ENCODE measurements at places on chromosomes 7 and 10.

GRCh38 chr10:70903262-70903921 is 15.0 kb upstream of the PCBD1 start:
- DNase-seq: no peak

GRCh38 chr7:37277513-37277912 is 171.2 kb downstream of the ELMO1 start:
- DNase-seq: no peak

DNA sequence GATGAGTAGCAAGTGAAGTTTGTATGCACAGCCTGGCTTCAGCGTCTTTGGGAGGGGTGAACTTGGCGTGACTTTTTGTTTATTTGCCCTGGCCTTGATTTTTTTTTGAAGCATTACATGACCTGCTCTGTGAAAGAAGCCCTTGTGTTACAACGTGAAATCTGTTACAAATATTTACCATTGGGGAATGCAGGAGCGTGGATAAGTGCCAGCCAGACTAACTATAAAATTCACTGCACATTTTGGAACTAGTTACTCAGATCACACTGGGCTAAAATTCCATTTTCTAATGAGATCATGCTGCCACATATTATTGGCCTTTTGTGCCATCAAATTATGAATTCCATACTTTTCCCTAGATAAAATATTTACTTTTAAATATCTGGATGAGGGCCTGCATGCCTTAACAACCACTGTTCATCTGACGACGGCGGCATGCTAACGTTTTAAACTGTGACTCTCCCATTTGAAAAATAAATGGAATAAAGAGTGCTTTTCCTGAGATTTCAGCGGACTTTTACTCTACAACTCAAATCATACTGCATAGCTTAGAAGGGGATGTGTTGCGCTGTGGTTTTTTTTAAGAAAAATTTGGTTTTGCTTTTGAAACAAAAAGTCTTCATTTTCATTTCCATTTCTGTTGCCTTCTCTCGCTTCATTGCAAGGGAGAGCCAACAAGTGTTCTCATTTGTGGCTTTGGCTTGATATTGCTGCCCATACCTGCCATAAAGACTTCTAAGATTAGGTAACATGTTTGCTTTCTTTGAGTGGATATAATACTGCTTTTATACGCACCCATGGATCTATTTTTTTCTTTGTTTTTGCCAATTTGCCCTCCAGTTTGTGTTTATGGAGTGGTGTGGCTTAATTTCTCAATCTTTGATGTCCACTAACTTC is 352.2 kb downstream of the TFEC start:
- DNase-seq: no peak

DNA sequence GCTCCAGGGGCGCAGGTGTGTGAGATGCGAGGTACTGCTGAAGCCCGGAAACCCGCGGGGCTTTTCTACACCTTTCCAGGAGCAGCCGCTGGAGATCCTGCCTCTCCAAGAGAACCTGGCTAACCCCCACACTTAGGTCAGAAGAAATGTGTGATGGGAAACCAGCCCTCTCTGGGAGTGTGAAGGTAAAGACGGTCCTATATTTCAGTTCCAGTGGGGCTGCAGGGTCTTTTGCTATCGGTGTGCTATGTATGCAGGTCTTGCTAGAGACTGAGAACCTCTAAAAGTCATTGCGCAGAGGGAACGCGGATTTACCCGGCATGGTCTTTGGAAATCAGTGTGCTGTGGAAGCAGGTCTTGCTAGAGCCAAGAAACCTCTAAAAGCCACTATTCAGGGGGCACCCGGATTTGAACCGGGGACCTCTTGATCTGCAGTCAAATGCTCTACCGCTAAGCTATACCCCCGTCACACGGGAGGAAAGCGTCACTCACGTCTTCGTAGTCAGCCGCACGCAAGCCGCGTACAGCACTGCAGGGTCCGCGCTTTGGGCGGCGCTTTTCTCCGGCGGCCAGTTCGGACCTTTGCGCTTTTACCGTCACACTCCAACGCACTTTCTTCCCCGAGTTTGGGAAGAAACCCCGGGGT is 46.0 kb downstream of the ZNF777 start:
- peak; percentile 33 for DNase-seq

- no peak for DNase-seq
Measured at GRCh38 chr7:92813390-92814024, 22.9 kb downstream of the CDK6 start.

DNA sequence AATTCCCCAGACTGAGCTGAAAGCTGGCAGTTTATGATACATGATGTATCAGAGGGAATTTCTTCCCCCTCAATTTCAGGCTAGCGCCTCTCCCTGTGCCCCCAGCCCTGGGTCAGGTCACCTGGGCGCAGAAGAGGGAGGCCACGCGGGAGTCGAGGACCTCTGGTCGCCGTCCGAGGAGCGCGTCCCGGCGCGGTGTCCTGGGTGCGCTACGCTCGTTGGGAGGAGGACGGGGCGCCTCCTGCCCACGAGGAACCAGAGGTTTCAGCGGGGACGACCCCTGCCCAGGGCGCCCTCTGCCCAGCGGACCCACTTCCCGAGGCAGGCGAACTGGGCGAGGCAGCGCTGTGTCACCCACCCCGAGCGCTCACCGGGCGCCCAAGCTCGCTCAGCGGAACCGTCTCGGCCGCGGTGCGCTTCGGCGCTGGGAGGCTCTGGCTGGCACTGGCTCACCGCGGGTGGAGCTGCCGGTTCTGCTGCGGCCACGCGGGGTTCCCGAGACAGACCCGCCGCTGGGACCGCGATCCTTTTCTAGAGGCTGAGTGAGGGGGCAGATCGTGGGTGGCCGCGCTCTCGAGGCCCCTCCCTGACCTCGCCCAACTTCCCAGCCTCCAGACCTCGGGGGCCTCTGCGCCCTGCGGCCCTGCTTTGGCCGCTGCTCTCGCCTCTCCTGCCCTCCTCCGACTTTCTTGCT is at the start of gene FAM237B:
Gene FAM237B (minus strand): TSS at position 504 of the 694 bp plus-strand sequence. CDS start 1,556 bp downstream, outside the sequence.
- DNase-seq: no peak

- no peak for DNase-seq
Measured at GRCh38 chr7:106460792-106461254, 176.0 kb upstream of the NAMPT start.

GRCh38 chr10:123380491-123381085 is 226.4 kb downstream of the BUB3 start:
- no peak for DNase-seq

DNA sequence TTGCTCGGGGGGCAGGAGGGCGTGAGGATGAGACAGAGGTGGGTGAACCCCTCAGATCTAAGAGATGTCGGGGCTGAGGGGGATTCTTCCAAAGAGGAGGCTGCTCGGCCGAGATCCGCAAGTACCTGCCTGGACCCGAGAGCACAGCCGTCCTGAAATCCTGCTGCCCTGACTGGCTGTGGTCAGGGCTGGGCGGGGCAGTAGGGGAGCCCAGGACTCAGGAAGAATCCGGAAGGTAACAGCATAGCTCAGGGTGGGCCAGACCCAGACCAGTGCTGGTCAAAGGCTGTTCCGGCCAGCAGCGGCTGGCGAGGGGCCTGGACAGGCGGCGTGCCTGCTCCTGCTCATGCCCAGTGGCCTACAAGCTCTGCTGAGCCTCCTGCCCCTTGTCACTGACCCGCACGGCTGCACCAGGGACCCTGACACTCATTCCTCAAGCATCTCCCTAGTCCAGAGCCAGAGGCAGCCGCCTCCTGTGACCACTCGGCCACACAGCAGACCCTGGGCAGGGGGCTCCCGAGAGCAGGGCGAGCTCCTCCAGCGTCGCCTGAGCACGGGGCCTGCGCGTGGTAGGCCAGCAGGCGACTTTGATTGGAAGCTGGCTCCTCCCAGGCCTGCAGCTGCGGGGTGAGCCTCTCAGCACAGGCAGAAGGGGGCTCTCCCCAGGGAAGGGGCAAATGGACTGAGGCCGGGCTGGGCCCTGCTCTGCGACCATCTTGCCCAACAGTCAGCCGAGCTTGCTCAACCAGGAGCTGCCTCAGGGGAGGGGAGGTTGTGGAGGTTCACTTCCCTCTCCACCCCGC is 3.1 kb upstream of the ADAP1 start:
- DNase-seq: no peak

DNA sequence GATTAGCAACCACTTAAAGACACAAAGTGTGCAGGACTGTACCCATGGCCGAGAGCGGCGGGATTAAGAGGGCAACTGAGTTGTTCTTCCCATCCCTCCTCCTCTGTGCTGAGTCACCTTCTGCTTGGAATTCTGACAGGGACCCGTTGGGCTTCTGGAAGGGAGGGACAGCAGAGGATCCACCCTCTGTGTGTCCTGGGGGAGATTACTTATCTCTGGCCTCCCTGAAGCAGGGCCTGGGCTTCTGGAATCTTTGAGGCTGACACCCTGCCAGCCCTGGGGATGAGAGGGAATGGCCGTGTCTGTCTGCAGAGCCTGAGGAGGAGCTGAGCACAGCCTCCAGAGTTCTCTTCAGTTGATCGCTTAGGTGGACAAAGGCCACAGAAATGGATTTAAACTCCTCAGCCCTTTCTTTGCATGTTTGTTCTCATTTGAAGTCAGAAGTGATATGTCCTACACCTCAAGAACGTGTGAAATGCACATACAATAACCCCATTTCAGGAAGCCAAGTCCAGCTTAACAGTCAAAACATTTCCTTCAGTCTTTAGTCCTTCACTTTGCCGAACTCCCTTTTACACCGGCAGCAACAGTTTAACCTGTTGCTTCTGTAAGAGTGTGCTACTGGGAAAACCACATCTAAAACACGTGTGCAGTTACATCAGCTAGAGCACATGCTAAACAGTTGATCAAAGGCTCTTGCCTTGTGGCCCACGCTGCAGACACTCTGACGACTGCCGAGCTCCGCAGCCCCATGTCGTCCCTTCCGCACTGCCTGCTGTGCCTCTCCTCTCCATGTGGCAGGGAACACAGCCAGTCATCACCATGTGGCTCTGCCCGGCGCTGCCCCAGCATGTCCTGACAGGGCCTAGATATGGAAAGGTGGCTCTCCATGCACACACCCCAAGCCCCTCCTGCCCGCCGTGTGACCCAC is 55.7 kb downstream of the IKZF1 start:
- DNase-seq: peak; percentile 58

DNA sequence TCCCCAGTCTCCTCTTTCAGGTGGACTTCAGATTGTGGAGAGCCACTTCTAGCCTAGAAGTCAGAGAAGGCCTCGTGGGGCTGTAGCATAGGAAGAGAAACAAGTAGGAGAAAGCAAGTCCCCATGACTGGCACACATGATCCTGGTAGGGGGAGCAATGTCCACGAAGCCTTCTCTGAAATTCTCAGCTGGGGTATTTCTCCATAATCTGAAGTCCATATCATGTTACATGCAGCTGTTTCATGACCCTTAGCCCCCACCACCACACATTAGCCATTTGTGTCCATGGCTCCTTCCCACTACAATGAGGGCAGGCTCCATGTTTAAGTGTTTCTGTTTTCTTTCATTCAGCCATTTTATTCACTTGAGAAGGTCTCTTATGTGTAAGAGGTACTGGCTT is 43.2 kb downstream of the LAMB4 start:
- no peak for DNase-seq

All from T-helper 2 cell (primary cell).